ENCODE measurements at places on chromosomes 2 and 18. TPM values are rescaled to one million over a fixed set of nuclear protein-coding genes. Genes with fewer than 3 reads are reported as not detected.

The CPO gene
- 0.09 TPM for total RNA-seq

The TNFAIP6 gene
- total RNA-seq: 104 TPM

The PROKR1 gene
- not detected for total RNA-seq

The GKN2 gene
- total RNA-seq: not detected

The IL18RAP gene
- not detected for total RNA-seq

The GTF2A1L gene
- 0.09 TPM for total RNA-seq
